ENCODE measurements at places on chromosomes 12 and 14.

DNA sequence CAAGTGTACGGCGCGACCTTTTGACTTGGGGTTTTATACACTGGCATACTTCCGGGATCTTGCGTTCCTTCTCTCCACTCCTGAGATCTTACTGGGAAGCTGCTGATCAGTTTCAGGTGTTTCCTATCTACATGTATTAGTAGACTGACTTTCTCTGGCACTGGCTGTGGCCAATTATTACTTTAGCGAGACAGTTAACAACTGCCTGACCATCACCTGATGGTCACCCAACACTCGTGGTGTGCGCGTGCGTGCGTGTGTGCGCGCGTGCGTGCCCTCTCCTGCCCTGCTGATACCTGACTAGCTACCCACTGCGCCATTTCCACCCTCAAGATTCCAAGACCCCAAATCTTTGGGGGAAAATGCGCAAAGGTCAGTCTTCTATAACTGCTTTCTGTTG is 249.9 kb downstream of the AEBP2 start:
- no peak for DNase-seq

DNA sequence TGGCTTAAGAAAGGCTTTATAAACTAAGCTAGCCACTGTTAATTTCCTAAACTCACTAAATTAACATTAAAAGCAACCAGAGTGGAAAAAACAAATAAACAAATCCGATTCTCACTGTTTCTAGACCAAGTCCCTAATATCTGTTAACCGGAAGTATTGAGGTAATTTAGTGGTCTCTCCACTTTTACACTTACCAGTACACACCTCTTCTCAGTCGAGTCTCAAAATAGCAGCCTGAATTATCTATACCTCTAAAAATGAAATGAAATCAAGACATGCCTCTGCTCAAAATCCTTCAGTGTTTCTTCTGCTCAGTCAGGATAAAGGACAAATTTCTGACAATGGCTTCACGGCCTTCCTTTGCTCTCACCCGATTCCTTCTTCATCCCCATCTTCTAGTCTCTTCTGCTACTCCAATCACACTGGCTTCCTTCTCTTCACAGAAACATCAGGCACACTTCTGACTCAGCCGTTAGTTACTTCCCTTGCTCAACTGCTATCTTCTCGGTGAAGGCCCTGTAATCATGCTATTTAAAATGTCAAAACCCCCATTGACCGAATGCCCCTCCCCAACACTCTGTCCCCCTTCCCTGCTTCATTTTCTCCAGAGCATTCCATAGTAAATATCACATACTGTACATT is 161.3 kb downstream of the KITLG start:
- DNase-seq: no peak

- DNase-seq: no peak
Measured at GRCh38 chr14:91341751-91342154, 75.9 kb downstream of the CCDC88C start.

GRCh38 chr14:75132382-75133086 is 5.7 kb upstream of the NEK9 start:
- DNase-seq: no peak

DNA sequence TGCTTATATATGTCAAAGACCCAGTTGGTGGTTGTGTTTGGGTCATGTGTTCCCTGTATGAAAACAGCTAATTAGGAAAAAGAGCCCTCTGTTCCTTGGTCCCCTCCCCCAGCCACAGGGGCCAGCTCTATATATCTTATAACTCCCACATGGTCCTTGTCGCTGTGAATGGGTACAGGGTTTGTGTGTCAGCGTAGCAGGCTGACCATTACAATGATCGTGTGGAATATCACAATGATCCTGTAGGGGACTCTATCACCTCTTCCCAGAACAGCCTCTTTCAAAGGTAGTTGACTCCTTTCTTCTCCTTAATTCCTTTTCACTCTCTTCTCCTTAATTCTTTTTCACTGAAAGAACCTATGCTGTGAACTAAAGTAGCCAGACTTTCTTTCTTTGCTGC is 51.6 kb upstream of the RIC8B start:
- DNase-seq: no peak

- DNase-seq: no peak
Measured at GRCh38 chr12:105369014-105369413, 38.5 kb downstream of the C12orf75 start.

GRCh38 chr12:116071555-116072230 is 205.8 kb downstream of the MED13L start:
- no peak for DNase-seq

- no peak for DNase-seq
Measured at GRCh38 chr12:23093488-23093887, 468.5 kb downstream of the ETNK1 start.

GRCh38 chr12:92229381-92229780 is 83.7 kb upstream of the BTG1 start:
- no peak for DNase-seq

GRCh38 chr12:32140877-32141276 is 34.2 kb downstream of the BICD1 start:
- DNase-seq: no peak

- DNase-seq: peak; percentile 59
Measured at GRCh38 chr14:24051176-24051788, 527 bp upstream of the CARMIL3 start.

GRCh38 chr14:67665868-67666267 is 8.6 kb downstream of the VTI1B start:
- DNase-seq: no peak

GRCh38 chr12:115570069-115570777 is 707.3 kb downstream of the MED13L start:
- DNase-seq: no peak

- DNase-seq: no peak
Measured at GRCh38 chr14:81408595-81408994, 8.5 kb upstream of the STON2 start.

DNA sequence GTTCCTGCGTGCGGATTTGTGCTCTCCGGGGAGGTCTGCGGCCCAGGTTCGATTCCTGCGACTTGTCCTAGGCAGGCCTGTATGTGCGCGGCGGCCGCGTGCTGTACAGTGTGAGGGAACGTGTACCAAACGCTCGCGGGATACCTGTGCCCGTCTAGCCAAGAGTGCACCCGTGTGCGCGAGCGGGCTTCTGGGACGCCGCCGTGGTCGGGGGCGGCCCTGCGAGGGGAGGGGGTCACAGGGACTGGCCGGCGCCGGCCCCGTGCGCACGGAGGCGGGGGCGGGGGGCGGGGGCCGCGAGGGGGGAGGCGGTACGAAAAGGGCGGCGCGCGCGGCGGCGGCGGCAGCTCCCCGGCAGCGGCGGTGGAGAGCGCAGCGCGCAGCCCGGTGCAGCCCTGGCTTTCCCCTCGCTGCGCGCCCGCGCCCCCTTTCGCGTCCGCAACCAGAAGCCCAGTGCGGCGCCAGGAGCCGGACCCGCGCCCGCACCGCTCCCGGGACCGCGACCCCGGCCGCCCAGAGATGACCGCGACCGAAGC is at the start of gene DLK1:
Gene DLK1, plus strand, starts transcription at position 343 of the 536 bp plus-strand sequence. Its CDS starts 177 bp downstream, at position 520.
- DNase-seq: no peak

- no peak for DNase-seq
Measured at GRCh38 chr14:72616294-72616693, 277.6 kb downstream of the DPF3 start.

GRCh38 chr14:90553298-90553920 is 156.6 kb downstream of the CALM1 start:
- DNase-seq: no peak

GRCh38 chr12:7001921-7002591 is 16.2 kb downstream of the LPCAT3 start:
- DNase-seq: no peak

DNA sequence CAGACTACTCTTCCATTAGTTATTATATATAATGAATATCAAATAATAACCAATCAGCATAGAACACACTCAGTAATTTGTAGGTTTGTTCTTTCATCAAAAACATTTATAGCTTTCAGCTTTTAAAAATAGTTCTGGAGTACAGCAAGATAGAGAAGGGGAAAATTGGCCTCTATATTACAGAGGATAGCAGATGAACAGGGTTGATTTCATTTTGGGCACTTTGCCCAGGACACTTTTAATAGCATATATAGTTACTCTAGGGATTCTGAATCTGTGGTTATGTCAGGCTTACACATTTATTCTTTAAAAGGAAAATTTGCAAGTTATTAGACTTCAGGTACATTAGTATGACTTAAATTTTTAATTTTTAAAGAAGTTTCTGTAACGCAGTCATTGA is 52.6 kb downstream of the IFT81 start:
- no peak for DNase-seq

GRCh38 chr12:49933796-49934195 is 16.7 kb upstream of the AQP2 start:
- no peak for DNase-seq

DNA sequence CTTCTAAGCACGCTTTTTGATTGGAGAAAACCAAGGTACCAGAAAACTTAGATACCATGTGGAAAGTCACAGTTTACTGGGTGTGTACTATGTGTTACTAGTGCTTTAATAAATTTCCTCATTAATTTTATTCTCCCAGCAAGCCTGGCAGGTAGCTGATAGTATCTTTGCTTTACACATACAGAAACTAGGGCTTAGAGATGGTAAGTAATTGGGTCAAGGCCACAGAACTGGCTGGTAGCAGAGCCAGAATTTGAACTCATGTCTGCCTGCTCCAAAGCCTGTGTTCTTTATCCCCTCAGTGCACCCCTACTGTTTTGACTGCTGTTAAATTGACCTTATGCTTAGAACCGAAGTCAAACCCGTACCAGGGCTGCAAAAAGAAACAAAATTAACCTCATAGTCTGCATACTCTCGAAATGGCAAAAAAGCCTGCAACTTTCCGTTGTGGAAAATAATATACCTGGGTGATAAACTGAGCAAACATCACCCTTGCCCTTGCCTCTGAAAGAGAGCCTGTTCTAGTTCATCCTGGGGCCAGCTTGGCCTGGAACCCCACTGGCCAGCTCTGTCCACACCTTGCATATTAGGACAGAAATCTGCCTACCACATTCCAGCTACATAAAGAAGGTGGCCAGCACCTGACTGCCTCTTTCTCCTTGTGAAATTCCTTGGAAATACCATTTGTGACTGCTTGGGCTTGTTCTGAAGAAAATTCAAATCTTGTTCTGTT is 118.9 kb downstream of the ETV6 start:
- no peak for DNase-seq

- no peak for DNase-seq
Measured at GRCh38 chr12:6754411-6754810, 1.5 kb upstream of the MLF2 start.

GRCh38 chr12:93226361-93226760 is 151.4 kb upstream of the NUDT4 start:
- no peak for DNase-seq

DNA sequence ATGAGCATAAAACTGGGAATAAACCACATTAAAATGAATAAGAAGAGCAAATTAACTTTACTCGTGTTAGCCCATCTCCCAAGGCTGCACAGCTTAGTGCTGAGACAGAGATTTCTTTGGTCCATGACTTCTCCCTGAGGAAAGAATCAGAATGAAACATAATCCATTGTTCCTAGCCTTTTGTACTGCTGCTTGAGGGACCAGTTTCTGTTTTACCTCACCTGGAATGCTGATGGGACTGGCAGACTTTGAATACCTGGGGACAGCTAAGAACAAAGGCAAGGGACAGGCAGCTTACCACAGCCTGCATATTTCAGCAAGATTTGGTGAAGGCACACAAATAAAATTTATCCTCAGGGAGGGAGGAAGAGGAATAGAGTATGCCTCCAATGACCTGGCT is 401.6 kb downstream of the CCDC91 start:
- DNase-seq: no peak

DNA sequence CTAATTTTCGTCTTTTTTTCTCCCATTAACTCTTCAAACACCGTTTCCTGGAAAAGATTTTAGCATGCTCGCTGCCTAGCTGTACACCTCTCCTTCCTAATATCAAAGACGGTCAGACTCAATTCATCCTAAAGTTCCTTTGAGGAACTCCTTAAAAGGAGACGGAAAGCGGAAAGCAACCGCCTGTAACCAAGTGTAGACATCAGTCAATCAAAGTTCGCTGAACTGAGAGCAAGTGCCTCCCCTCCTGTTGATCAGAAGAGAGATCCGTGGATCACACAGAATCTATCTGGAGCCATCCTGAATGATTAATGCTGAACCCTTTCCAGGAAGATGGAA is 412 bp upstream of the TEP1 start:
- DNase-seq: no peak

DNA sequence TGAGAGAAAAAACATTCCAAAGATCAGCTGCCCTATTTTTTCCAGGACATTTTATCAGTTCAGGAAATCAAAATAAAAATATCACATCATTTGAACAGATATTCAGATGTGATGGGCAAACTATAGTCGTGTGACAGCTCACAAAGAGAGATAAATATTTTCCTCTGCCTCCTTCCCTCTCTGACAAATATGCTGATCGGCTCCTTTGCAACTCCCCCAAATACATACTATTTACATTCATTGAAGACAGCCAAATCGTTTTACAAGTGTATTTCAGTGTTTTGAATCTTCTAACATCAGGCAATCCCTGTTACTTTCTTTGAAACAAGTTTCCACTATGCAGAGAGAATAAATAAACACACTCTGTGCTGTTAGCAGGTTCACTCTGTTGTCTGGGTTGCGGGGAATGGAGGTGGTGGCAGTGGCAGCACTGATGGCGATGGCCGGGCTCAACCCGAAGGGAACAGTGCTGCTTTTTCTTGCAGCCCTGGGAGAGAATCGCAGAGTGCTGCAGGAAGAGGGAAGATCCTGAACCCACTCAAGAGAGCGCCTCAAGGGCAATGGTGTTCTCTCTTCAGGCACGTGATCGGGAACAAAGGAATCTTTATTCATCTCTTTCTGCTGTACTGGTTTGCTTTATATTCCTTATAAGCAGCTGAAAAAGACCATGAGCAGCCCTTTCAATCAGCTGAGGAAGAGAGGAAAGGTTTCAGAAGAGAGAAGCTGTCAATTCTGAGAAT is 142.5 kb downstream of the PHLDA1 start:
- peak; percentile 12 for DNase-seq

DNA sequence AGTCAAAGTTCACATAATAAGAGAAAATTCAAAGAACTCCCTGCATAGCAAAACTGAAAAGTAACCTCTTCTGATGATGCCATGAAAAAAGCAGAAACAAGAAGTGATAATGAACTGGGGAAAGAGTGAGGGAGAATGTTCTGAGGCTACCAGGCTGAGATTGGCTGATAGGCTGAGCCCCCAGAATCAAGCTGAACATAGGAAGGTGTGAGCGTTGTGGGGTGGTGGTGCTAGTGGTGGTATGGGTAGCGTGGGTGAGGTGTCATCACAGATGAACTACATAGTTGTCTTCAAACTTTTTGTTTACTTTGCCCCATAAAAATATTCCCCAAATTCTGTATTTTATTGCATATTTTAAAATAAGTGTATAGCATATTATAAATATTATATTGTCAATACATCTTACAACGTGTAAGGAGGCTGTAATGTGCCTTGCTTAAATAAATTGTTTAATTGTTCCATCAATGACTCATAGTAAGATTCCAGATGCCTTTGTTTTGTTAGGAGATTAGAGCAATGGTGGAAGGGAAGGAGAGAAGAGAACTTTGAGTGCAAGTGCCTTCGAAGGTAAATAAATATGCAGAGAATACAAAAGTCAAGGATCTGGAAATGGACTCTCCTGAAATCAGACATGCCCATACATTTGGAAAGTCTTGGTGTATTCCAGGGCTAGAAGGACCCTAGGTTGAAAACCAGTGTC is 15.8 kb upstream of the CFAP54 start:
- no peak for DNase-seq

Measured in C1 segment of cervical spinal cord (tissue), 14 donors.